ENCODE measurements at places on chromosomes 13 and 19.

GRCh38 chr13:38693641-38694040 is 6.8 kb downstream of the FREM2 start:
- no peak for DNase-seq

DNA sequence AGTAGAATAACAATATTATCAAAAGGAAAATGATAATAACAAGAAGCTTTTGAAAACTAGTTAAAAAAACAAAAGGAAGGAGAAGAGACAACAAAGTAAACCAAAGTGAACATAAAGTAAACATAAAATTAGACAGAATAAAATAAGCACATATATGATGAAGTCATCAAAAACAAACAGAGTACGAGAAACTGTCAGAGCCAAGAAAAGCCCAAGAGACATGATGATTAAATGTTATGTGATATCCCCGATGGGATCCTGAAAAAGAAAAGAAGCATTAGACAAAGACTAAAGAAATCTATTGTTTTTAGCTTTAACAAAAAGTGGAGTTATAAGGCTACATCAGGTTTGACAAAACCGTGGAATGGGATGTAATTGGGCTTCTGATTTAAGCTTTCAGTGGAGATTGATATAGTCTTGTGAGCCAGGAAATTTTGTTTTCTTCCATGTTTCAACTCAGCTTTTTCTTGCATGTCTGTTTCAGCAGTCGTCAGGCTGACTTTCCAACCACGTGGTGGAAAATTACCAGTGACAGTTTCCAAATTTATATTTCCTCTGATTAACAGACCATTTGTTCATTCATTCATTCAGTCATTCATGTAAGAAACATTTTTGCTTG is 64.9 kb downstream of the KL start:
- no peak for DNase-seq

DNA sequence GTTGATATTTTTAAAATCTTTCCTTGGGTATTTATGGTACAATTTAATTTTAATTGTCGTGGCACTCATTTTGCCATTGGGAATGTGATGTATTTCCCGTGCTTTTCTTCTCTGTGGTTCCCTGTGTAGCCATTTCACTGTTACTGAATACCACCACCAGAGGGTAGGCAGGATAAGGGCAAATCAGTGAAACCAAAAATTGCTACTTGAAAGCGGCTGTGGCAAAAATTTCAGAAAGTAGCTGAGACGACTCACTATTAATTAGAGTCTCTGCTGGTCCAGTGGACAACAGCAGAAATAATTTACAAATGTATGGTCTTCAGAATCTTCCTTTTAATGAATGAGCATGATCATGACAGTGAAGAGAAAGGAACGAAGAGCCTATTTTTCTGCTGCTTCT is 34.4 kb upstream of the MIR17HG start:
- DNase-seq = no peak

DNA sequence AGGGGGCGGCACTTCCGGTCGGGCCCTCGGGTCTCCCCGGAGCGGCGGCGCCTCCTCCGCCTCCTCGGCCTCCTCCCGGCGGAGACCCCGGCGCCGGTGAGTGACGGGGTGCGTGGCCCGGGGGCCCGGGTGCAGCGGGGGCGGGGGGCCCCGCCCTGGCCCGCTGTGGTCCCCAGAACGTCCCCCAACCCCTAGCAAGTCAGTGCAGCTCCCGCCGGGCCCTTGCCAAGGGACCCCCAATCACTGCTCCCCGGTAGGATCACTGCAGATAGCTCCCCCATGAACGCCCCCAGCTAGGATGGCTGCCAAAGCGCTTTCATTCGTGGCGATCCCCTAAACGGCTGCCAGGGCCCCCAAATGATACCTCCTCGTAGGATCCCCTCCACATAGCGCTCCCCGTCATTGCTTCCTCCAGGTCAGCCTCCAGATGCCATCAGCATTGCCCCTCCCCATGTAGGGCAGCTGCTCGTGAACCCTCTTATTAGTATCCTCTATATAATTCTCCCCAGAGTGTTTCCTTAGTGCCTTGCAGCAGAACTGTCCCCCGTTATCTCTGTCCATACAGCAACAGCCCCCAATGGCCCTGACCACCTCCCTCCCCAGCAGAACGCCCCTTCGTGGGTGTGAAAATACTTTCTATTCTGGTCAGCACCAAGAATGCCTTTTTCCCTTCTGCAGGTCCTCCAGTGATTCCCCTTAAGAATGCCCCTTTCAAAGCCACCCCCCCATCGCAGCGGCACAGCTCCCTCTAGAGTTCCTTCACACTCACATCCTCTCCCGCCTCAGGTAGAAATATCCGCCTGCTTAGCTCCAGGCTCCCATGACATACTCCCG is at the start of gene ZNF865:
ZNF865 (plus strand) TSS at position 11 of the 834 bp plus-strand sequence. CDS start 7,972 bp downstream, outside the sequence.
- DNase-seq = peak; percentile 57

DNA sequence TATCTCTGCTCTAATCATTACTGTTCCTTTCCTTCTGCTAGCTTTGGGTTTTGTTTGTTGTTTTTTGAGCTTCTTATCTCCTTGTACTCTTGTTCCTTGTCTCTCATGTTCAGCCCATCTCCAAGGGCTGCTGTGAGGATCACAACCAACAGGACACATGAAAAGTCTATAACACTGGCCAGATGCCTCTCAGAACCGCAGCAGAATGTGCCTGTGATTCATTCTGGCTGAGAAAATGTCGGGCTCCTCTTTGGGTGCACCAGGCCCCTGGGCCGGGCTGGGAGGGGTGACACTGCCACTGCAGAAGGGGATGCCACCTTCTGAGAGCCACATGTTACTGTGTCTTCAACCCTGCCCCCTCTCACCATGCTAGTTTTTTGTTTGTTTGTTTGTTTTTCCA is 48.0 kb downstream of the GGACT start:
- no peak for DNase-seq

GRCh38 chr19:23273022-23273589 is 22.9 kb upstream of the ZNF724 start:
- no peak for DNase-seq

- no peak for DNase-seq
These were observed 2.2 kb downstream of the CERS1 start for GRCh38 chr19:18893587-18894253.

DNA sequence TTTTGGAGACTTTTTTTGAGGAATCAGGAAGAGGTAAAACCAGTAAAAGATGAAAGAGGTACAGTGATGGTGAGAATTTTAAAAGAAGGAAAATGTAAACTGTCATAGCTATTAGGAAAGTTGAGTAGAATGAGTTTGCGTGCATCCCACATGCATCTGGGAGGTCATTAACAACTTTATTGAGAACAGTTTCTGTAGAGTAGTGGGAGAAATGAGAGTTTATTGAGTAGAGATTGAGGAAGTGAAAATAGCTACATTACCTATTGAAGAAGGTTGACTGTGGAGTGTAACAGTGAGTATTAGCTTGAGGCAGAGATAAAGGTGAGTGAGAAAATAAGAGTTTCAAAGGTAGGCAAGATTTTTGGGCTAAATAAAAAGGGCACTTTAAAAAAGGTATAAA is 38.7 kb downstream of the BRCA2 start:
- no peak for DNase-seq

- no peak for DNase-seq
These were observed 686.7 kb downstream of the DIAPH3 start for GRCh38 chr13:59477011-59477410.

GRCh38 chr13:53010374-53011105 is 18.1 kb upstream of the OLFM4 start:
- DNase-seq = no peak

DNA sequence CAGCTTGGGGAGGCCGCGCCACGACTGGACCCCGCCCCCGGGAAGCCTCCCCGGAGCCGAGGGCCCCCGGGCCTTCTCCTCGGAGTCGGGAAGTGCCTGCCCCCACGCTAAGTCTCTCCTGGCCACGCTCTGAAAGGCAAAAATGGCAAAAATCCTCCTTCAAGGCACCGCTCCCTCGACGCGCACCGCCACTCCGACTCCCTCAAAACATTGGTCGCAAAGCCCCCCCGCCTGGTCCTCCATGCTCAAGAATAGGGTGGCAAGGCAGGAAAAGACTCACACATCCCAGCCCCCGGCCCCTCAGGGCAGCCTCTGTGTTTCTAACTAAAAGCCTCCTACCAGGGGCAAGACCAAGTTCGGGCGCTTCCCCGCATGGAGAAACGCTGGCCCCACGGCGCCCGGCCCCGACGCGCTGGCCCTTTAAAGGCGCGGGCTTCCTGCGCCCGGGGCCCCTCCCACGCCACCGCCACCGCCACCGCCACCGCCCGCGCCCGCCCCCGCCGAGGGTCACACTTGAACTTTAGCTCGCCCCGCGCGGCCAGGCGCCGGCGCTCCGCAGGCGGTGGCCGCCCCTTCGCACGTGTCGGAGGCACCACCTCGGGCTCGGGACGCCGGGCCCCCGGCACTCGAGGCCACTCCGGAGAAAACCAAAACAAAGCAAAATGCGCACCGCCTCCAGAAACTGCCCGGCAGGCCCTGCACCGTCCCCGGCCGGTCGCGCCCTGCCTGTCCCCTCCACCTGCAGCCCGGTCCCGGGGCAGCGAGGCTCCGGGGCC is 1.9 kb downstream of the FOXO1 start:
- peak; percentile 69 for DNase-seq

Data from activated T-cell treated with anti-CD3 and anti-CD28 coated beads for 48 hours (primary cell).